ENCODE measurements at places on chromosomes 3 and 15. TPM values are rescaled to one million over a fixed set of nuclear protein-coding genes. Genes with fewer than 3 reads are reported as not detected.

Gene PROS1
- total RNA-seq: 109 TPM

Gene MLF1
- 14.9 TPM for total RNA-seq

Gene RTP1
- not detected for total RNA-seq

Gene SLC28A1
- total RNA-seq: not detected

Gene STXBP5L
- 0.16 TPM for total RNA-seq

Gene SUSD5
- 2.9 TPM for total RNA-seq

Gene CHRNA7
- total RNA-seq: 0.18 TPM

Gene TRH
- total RNA-seq: 2.5 TPM

Gene CCR5
- not detected for total RNA-seq

Gene EFHB
- 1.1 TPM for total RNA-seq

Gene DGKG
- 0.27 TPM for total RNA-seq

Gene LRTM1
- total RNA-seq: not detected

Gene TEX9
- 8.3 TPM for total RNA-seq

Gene GRK7
- not detected for total RNA-seq

Gene APOD
- total RNA-seq: 2.9 TPM

Gene CCR3
- not detected for total RNA-seq

Gene BFSP2
- not detected for total RNA-seq

Gene EXD1
- not detected for total RNA-seq

Gene PAQR5
- total RNA-seq: not detected

Measured in fibroblast of the aortic adventitia (primary cell).